Upper lobe of left lung (tissue), 6 donors: ENCODE measurements at places on chromosomes 12 and 14. TPM values are rescaled to one million over a fixed set of nuclear protein-coding genes. Genes with fewer than 3 reads are reported as not detected.

HOXC12 gene
- not detected for total RNA-seq

DNA sequence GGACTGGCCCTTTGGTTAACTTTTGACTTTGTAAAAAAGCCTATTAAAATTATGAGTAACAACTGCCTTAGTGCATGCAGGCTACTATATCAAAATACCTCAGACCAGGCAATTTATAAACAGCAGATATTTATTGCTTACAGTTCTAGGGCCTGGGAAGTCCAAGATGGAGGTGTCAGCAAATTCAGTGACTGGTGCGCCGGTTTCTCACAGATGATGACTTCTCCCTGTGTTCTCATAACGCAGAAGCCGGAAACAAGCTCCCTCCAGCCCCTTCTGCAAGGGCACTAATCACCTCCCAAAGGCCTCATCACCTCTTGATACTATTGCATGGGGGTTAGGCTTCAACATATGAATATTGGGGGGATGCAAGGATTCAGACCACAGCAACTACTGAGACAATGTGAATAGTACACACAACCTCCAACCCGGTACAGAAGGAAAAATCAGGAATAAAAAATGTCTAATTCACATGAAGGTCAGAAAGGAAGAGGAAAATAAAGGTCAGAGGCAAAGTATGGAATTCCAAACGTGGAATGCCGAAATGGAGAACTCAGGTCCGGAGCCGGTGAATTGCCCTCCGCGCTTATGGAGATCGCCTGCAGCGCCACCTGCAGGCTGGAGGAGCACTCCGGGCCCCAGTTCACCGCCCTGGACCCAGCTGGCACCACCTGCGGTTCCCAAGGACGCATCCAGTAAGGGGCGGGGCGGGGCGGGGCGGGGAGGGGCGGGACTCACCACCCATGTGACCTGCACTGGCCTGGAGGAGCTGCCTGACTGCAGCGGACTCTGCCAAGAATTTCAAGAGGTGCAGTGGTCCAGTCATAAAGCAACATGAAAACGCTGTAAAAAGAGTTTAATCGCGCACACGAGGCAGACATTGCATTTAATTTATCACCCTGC is 203.4 kb downstream of the KIF26A start:
- no peaks in the 10 kb centered on the region for H3K27me3 ChIP-seq
- H3K27ac ChIP-seq: no peak overlapping the region
- no peaks in the 10 kb centered on the region for H3K36me3 ChIP-seq
- H3K4me3 ChIP-seq: no peak overlapping the region
- H3K4me1 ChIP-seq: no peaks in the 10 kb centered on the region

DNA sequence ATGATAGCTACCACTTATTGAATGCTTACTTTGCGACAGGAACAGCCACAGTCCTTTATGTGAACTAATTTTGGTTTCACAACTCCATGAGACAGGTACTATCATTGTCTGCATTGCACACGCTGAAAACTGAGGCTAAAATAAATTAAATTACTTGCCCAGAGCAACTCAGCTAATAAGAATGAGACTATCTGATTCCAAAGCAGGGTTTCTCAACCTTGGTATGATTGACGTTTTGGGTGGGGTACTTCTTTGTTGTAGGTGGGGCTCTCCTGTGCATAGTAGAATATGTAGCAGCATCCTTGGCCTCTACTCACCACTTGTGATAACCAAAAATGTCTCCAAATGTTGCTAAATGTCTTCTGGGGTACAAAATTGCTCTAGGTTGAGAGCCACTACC is 9.1 kb downstream of the PHLDA1 start:
- no peaks in the 10 kb centered on the region for H3K36me3 ChIP-seq
- no peaks in the 10 kb centered on the region for H3K27me3 ChIP-seq
- H3K4me3 ChIP-seq: no peak overlapping the region
- peaks cover 42% of the 10 kb centered on the region for H3K4me1 ChIP-seq

DNA sequence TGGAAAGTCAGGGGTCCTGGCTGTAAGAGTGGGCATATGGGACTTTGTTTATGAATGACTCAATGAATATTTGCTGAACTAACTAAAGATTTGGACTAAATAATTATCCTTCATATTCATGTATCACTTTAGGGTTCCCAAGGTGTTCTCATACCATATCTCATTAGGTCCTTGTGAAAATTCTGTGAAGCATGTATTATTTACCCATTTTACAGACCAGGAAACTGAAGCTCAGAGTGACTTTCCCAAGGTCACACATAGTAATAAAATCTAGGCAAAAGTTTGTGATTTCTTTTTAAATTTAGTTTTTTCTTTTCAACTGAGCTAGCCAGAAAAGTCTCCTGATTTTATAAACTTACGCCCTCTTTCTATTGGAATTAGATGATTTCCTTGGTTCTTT is 9.4 kb downstream of the PDE1B start:
- H3K27ac ChIP-seq: no peak overlapping the region
- no peaks in the 10 kb centered on the region for H3K4me1 ChIP-seq
- DNase-seq: no peak
- no peak overlapping the region for H3K4me3 ChIP-seq

- peaks cover 6% of the 10 kb centered on the region for H3K4me1 ChIP-seq
- no peaks in the 10 kb centered on the region for H3K27me3 ChIP-seq
These were observed 61.4 kb downstream of the VWF start for GRCh38 chr12:6062757-6063735.

DNA sequence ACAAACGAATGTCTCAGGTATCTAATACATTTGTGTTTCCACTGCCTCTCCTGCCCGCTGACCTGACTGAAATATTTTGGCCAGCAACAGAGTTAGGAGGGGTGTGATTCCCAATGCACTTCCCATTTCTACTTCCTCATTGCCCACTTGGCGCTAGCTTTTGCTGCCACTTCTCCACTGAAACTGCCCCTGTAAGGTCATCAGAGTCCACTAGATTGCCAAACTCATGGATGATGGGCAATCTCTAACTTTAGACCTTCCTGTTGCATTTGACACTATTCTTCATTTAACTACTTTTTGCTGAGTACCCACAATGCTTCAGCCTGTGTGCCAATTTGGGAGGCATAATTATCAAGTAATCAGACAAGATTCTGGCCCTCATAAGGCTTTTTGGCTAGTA is 40.8 kb downstream of the GPR65 start:
- H3K36me3 ChIP-seq: no peaks in the 10 kb centered on the region
- H3K4me1 ChIP-seq: no peaks in the 10 kb centered on the region
- no peak overlapping the region for H3K4me3 ChIP-seq

DNA sequence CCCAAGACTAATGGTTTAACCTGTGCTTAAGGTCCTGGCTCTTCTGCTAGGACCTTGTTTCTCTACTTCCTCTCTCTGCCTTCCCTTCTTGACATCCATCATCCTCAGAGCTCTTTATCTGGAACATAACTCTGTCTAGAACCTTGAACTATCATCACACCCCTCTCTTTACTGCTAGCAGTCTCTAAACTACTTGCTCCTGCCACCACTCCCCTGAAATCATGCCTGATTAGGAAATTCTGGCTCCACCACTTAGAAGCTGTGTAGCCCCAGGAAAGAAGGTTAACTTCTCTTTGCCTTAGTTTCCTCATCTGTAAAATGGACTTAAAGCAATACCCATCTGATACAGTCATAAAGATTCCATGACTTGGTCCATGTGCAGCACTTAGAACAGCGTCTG is 9.1 kb downstream of the SLC38A1 start:
- H3K4me3 ChIP-seq: no peak overlapping the region
- H3K27ac ChIP-seq: no peak overlapping the region
- DNase-seq: no peak
- peaks cover 11% of the 10 kb centered on the region for H3K4me1 ChIP-seq

GRCh38 chr12:114700392-114701103 is 16.6 kb upstream of the TBX3 start:
- no peak overlapping the region for H3K27ac ChIP-seq
- no peak for DNase-seq
- H3K36me3 ChIP-seq: no peaks in the 10 kb centered on the region
